Stimulated activated CD4-positive, alpha-beta T cell treated with anti-CD3 and anti-CD28 coated beads, Interleukin-12 subunit alpha, Interleukin-12 subunit beta, amount 100 ng/mL, for 4 hours (primary cell): ENCODE measurements at places on chromosomes 7 and 10.
A peak's percentile ranks its signal among the peaks of the same experiment; 100 is the strongest.

- DNase-seq = no peak
These were observed 61.7 kb downstream of the PTF1A start for GRCh38 chr10:23253780-23254179.

GRCh38 chr7:139482662-139483466 lies 609 bp downstream of the KLRG2 start:
- peak; percentile 15 for DNase-seq

GRCh38 chr7:130901209-130901783 lies 167.3 kb upstream of the KLF14 start:
- DNase-seq = no peak

DNA sequence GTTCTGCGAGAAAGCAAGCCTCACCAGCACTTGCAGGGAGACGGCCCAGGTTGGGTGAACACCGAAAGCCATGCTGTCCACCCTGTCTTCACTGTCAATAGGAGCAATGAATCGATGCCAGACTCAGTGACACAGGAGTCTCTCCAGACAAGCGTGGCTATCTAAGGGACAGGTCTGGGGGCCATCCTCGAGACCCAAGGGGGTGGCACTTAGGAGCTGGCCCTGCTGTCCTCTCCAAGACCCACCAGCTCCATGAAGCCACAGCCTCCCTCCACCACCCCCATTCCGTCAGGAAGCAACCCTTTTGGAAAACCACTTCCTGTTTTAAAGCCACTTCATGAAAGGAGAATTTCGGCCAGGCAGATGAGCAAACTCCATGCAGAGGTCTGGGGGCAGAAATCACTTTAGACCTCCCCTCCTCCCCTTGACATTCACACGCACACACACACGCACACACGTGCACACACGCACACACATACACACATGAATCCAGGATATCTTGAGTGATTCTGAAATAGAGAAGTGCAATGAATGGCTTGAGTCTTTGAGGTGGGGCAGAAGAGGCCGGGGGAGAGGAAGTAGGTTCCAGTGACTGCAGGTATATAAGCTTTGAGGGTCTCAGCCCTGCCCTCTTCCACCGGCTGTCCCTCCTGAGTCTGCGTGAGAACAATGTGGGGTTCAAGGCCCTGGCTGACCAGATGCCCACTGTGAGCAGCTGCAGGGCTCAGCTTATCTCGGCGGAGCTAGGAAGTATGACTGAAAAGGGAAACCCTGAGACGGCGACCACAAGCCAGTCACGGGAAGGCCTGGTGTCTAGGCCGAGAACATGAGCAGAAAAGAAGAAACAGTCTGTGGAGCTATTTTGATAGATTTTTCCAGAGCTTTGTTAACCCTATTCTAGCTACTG lies 25.0 kb downstream of the RGS10 start:
- no peak for DNase-seq

DNA sequence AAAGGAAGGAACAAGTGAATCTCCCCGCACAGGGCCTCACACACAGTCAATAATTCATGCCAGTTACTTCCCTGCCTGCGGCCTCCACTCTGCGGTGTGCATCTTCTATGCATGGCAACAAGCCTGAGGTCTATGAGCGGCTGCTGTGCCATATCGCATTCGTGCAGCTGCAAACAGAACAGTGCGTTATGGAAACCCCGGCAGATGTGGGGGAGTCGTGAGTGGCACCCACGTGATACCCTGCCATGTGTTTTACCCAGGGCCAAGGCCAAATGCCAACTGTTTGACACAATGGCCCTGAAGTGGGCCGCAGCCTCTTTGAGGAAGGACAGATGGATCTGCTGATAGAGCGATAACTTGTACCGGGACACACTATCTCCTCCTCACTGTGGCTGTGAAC lies 13.4 kb downstream of the TNS3 start:
- no peak for DNase-seq

- no peak for DNase-seq
These were observed 48.4 kb downstream of the TMEM26 start for GRCh38 chr10:61404751-61405150.

DNA sequence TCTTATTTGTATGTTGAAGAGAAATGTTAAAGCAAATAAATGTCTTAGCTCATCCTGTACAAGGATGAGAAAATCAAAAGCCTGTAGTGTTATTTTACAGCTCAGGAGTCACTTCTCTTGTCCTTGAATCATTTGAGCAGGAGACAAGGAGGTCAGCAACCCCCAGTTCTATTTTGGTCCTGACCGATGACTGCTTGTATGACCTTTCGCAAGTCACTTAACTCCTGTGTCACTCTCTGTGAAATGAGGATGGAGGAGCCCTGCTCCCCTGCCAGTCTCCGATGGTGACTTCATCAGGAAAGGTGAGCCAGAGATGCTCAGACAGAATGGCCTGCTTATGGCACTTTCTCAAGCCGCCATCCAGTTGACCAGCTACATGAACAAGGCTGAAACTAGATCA lies 101.0 kb downstream of the CELF2 start:
- DNase-seq = no peak

DNA sequence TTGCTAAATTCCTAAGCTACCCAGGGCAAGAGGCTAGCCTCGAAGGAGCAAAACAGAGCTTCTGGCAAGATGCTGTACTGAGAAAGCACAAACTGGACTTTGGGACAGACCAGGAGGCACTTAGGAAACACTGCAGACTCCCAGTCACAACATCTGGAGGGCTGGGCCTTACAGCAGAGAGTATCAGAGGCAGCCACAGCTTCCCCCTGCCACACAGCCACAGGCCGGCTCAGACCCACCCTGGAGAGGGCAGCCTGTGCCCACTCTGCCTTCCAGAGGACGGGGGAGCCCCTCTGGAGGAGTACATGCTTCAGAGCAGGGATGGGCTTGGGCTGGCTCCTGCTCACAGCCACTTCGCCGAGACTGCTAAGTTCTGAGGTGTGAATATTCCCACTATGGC lies 17.4 kb downstream of the ESYT2 start:
- no peak for DNase-seq

GRCh38 chr7:150975536-150976319 lies 2.4 kb downstream of the KCNH2 start:
- DNase-seq = no peak

DNA sequence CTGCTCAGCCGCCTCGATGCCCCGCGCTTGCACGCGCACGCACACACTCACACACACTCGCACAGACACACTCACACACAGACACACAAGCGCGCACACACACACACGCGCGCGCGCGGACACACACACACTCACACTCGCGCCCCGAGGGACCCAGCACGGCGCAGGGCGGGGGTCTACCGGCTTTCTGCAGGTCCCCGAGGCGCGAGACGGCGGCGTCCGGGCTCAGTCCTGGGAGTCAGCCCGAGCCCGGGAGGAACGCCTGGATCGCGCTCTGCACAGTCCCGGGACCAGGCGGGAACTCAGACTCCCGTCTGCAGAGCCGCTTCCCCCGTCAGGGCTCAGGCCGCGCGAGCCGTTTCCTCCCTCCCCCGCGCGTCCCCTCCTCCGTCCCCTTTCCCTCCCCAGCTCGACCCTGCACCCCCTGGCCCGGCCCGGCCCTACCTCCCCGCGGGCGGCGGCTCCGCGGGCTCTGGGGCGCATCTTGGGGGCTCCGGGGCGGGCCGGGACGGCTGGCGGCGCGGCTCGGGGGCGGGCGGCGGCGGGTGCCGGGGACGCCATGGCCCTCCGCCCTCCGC lies 464 bp downstream of the DENND2A start:
- peak; percentile 7 for DNase-seq

GRCh38 chr7:130897515-130898419 lies 163.8 kb upstream of the KLF14 start:
- no peak for DNase-seq

DNA sequence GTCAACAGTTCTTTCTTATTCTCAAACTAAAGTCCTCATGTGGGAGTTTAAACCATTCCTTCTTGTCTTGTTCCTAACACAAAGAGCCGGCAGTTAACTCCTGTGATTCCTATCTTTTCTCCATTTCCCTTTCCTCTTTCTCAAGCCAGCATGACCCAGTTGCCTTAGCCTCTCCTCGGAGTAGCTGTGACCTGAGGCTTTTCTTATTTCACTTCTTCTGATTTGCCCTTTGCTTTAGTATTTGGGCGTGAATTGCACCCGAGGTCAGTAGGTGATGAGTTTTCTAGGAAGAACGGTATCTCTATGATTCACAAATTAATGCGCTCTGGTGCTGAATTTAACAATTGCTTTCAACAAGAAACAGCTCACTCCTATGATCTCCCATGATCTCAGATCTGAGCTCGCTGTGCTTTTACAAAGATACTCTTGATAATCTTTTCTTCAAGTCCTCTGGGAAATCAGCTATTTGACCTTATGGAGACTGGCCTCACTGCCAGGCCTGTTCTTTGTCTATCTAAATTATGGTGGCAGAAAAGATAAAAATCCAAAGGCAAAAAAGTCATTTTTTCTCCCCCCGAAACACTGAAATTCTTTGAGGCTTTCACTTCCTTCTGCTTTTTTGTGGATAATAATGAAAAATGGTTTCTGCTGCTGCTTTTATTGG lies 184.6 kb downstream of the JCAD start:
- DNase-seq = no peak

GRCh38 chr10:3681642-3682554 lies 103.1 kb downstream of the KLF6 start:
- DNase-seq = no peak

- no peak for DNase-seq
These were observed 81.3 kb upstream of the DKK1 start for GRCh38 chr10:52232561-52233350.

DNA sequence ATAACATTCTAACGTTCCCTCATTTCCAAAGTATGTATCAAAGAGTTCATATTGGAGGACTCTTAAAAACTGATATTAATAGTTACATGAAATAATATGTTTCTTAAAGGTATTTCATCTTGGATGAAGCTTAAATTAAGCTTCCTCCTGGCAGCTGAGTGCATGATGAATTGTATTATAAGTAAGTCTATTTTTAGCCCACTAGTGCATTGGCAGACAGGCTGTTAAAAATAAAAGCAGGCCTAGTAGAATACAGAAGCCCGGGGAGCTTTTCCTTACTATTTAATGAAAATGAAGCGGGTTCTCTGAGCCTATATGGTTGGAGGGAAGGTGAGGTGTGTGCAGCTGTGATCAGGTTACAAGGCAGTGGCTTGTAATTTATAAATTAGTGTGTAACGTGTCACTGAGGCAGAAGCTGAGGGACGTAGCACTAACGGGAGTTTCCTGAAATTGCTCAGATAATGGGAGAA lies 130.7 kb upstream of the KMT2E start:
- DNase-seq = no peak

DNA sequence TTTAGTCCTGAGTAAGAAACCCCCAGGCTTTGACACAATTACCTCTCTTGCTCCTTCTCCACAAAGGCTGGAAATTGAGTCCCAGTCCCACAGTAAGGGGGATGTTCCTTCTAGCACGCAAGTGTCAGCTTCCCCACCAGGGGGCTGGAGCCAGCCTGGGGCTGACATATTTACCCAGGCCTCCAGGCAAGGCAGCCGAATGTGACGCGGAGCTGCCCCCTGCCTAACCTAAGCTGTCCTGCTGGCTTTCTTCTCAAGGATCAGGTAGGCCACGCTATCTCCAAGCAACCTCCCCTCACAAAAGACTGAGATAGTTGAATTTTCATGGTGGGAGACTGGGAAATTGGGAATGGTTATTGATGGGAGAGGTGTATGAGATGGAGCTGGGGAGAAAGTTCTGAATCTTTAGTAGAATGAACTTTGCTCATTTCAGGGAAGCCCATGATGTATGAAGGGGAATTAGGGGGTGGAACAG lies 19.2 kb upstream of the BMPER start:
- DNase-seq = no peak

GRCh38 chr7:18408461-18408860 lies 87.1 kb upstream of the HDAC9 start:
- no peak for DNase-seq

GRCh38 chr10:2117641-2118040 lies 380.3 kb upstream of the ADARB2 start:
- DNase-seq = no peak

- peak; percentile 18 for DNase-seq
These were observed 26.4 kb upstream of the SRGN start for GRCh38 chr10:69061305-69062161.

- peak; percentile 25 for DNase-seq
These were observed 203.7 kb downstream of the ARHGAP21 start for GRCh38 chr10:24519950-24520349.

DNA sequence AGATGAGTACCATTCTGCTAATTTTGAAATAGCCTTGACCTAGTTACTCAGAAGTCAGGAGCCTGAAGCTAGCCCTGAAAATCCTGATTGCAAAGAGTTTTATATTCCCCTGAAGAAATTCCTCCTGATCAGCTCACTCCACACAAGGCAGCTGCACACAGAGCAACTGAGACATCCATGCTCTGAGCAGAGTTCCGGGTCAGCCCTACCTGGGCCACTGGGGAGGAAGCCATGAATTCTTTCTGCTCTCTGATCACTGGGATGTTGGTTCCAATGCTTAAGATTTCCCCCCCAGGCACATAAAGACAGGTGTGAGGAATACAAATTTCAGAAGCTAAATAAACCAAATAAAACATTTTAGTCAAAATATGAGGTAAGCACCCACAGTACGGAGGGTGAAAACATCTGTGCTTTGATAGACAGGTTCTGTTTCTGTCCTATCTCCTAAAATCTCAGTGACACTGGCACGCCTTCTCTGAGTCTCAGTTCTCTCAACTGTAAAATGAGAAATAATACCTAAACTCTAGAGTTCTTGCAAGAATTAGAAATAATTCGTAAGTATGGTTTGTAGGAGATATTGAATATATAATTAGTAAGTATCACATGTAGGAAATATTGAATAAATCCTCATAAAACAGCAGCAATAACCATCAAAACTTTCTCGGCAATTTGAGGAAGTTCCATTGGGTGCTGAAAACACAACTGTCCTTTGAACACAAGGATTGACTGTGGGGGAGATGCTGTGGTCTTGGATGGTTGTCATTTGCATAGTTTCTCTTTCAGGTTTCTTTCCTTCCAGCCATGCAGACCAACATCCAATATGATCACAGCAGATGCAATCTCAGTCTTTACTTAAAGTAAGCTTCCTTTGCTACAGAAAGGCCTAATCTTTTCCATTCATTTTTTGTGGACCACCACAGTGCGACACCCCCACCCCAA lies 133.0 kb upstream of the TNS3 start:
- DNase-seq = no peak

DNA sequence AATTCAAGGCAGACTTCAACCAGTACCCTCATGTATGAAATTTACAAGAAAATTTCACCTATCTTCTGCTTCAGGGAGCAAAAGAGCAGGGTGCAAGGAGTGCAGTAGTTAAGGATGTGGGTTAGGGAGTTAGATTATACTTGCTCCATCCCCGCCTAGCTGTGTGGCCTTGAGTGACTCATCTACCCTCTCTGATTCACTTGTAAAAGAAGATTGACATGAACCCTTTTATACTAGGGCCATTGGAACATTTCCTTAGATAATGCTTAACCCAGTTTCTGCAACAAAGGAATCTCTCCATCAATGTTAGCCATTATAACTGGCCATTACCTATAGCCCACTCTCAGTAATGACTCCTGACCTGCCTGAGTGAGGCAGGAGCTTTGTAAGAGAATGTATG lies 10.2 kb upstream of the HSPA12A start:
- DNase-seq = no peak

- no peak for DNase-seq
These were observed 27.1 kb downstream of the UNCX start for GRCh38 chr7:1259621-1260243.
